ENCODE measurements at places on chromosomes 3 and 15. TPM values are rescaled to one million over a fixed set of nuclear protein-coding genes. Genes with fewer than 3 reads are reported as not detected.
A peak's percentile ranks its signal among the peaks of the same experiment; 100 is the strongest.

The CNTN4 gene
- total RNA-seq: 0.17 TPM

The CKMT1B gene
- total RNA-seq: not detected

The RAD18 gene
- total RNA-seq: 14.8 TPM

The LRRC15 gene
- 0.51 TPM for total RNA-seq

The EIF4E3 gene
- total RNA-seq: 2.6 TPM

The ITPKA gene
- total RNA-seq: 0.56 TPM

The PPP1R14D gene
- not detected for total RNA-seq

The SMCO1 gene
- not detected for total RNA-seq

The SLC12A1 gene
- total RNA-seq: under 0.01 TPM

The PPM1L gene
- 1.0 TPM for total RNA-seq

- DNase-seq: no peak
These were observed 79.1 kb downstream of the SMAD6 start for GRCh38 chr15:66780973-66781718.

- DNase-seq: peak; percentile 40
These were observed 1.0 kb downstream of the C15orf61 start for GRCh38 chr15:67521783-67522568.

DNA sequence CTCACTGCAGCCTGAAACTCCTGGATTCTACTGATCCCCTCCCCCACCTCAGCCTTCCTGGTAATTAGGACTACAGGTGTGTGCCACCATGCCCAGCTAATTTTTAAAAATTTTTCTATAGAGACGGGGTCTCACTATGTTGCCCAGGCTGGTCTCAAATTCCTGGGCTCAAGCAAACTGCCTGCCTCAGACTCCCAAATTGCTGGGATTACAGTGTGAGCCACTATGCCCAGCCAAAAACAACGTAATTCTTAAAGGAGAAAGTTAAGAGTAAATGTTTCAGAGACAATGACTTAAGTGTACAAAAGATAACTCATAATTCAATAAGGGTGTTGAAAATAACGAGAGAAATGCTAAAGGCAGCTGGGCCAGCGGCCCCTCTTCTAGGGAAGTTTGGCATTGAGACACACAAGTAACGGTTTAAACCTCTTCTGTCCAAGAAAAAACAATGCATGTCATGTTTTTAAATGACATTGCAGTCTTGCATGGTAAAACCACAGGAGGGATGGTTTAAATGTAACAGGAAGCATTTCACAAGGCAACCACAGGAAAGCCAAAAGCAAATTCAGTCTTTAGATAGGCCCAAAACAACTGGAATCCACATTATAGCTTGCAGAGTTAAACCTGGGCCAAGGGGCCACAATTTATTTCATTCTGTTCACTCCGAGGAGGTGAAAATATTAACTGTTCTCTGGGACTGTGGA lies 5.1 kb downstream of the PROK2 start:
- DNase-seq: no peak

DNA sequence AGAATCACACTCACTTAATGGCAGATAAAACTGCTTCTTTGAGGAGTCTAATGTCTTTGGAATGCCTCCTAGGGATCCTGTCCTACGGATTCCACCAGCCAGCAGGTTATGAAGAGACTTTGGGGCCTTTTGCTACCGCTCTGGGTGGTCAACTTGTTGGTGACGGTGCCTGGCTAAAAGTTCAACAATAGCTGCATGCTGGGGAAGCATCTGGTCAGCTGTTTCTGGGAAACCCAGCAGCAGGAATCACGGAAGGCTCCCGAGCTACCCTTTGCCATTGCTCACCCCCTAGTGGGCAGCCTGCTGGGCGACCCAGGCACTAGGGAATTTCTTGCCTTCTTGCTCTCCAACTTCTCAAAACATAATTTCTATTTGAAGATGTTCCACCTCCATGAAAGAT lies 263.3 kb downstream of the NEK10 start:
- peak; percentile 42 for DNase-seq

DNA sequence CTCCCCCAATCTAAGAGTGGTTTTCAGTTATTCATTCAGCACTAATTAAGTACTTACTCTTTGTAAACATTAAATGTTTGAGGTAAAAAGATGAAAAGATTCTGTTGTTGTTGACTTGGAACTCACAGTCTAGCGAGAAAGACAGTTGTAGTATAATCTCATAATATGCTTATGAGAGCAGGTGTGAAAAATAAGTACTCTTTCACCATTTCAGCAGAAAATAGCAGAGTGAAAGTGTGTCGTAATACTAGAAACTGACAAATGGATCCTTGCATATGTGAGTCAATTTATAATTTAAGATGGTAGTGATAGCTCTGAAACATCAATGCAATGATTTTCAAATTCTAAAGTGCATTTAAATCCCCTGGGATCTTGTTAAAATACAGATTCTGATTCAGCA lies 618.8 kb upstream of the CCDC54 start:
- no peak for DNase-seq

GRCh38 chr3:99669879-99670555 lies 31.6 kb downstream of the COL8A1 start:
- peak; percentile 50 for DNase-seq

DNA sequence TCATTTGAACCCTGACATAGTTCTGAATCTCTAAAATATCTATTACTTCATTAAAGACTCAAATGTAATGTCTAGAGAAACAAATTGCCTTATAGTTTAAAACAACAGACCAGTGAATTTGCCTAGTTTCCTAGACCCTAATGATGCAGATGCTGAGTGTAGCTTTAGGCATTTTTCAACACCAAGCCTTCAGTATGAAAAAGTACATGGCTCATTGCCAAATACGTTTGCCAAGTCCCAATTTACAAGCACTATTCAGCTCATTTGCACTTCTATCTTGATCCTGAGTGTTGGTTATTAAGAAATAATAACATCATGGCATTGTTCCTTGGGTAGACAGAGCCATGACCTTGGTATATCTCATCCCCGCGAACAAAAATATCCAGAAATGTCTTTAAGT lies 46.8 kb downstream of the EOMES start:
- DNase-seq: peak; percentile 77

DNA sequence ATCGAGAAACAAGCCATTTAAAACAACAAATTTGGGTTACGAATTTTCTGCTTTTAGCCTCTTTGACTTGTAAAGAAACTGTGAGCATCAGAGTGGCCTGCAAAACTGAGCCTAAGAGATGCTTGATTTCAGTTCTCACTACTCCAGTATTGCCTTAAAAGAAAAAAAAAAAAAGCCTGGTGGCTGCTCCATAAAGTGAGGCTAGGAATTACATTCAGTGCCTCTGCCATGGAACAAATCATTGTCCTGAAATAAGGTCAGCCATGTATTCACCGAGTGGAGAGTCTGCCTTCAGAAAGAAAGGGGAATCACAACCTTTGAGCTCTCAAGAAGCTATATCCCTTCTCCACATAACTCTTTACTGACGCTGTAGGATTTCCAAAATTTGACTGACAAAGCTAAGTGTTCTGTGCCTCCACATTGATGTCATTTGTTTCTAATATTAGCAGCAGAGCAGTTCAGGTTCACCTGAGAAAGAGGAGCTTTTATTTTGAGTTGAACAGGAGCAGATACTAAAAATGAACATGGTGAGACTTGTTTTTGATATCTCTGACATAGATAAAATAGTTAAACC lies 137.3 kb downstream of the SSR3 start:
- no peak for DNase-seq

DNA sequence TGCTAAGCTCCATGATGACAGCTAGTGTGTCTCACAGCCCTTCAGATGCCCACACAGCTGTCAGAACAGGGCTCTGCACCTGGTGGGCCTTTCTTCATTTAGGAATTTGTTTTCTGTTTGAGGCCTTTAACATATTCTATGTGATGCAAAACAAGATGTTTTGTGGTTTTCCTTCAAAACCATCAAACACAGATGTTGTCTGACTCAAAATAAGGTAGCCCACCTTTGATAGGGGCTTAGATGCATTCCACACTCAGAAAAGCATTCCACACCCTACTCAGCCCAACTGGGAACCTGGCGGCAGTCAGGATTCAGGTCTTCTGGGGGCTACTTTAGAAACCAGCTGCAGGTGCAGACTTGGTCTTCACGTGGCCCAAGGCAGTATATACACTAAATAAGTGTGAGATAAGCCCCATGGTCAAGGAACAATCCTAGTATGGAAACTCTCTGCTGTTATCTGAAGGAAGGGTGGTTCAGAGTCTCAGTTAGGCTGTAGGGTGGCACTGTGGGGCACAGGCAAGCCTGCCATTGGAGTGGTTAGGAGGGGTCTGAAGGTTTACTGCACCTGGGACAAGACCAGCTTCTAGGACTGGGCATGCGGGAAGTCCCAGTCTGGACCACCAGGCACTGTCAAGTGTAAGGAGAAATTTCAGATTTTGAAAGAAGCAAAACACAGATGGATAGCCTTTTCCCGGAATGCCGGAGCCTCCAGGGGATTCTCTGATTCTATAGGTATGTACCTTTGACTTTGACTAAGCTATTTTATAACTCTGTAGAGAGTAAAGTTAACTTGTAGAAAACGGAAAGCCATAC lies 20.1 kb downstream of the LRRC2 start:
- no peak for DNase-seq

- no peak for DNase-seq
These were observed 129.6 kb downstream of the ADAMTS17 start for GRCh38 chr15:100211855-100212850.

GRCh38 chr15:65836665-65837064 lies 32.6 kb upstream of the RAB11A start:
- DNase-seq: no peak

DNA sequence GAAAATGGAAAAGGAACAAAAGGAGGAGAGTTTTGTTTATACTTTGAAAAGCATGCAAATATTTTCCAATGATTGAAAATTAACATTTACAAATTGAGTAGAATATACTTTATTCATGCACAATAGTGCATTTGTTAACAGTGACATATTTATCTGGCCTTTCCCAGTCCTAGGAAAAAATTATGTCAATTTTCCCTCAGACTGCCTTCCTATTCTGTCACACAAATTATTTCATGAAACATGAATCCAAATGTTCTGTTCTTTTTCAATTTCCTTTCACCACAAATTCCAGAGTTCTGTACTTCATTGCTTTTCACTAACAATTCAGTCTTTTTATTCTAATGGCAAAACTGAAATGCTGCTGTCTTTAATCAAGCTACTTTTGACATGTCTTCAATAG lies 945.1 kb downstream of the ROBO1 start:
- no peak for DNase-seq

- DNase-seq: no peak
These were observed 206.8 kb upstream of the TGFBR2 start for GRCh38 chr3:30399394-30400181.

DNA sequence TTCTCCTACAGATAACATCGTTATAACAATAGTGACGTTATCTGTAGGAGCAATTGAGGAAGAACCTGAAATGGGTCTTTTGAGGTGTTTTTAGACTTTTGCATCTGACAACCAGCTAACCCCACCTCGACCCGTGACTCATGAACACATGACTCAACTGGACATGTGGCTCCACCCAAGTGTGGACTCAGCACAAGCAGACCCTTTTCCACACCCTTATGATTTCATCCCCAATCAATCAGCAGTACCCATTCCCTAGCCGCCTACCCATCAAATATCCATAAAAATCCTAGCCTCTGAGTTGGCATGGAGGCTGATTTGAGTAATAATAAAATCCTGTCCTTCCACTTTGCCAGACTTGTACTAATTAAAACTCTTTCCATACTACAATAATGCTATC lies 255.4 kb downstream of the ARPP21 start:
- DNase-seq: no peak

- peak; percentile 74 for DNase-seq
These were observed 78.3 kb upstream of the CDIN1 start for GRCh38 chr15:36501063-36501678.

DNA sequence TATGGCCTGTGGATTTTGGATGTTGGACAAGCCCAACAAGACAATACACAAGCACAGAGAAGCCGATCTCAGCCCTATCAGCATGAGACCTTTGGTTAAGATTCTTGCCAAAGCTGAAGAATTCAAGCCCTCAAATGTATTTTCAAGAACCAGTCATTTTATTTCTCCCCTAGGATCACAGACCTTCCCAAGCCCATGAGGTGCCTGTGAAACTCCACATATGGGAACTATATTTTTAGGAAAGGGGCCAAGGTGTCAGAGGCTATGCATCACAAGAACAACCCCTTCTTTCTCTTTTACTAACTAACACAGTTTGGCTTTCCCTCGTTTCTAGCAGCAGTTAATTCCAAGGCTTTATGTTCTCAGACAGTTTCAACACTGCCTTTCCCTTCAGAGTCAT lies 364.5 kb downstream of the MAGI1 start:
- no peak for DNase-seq

DNA sequence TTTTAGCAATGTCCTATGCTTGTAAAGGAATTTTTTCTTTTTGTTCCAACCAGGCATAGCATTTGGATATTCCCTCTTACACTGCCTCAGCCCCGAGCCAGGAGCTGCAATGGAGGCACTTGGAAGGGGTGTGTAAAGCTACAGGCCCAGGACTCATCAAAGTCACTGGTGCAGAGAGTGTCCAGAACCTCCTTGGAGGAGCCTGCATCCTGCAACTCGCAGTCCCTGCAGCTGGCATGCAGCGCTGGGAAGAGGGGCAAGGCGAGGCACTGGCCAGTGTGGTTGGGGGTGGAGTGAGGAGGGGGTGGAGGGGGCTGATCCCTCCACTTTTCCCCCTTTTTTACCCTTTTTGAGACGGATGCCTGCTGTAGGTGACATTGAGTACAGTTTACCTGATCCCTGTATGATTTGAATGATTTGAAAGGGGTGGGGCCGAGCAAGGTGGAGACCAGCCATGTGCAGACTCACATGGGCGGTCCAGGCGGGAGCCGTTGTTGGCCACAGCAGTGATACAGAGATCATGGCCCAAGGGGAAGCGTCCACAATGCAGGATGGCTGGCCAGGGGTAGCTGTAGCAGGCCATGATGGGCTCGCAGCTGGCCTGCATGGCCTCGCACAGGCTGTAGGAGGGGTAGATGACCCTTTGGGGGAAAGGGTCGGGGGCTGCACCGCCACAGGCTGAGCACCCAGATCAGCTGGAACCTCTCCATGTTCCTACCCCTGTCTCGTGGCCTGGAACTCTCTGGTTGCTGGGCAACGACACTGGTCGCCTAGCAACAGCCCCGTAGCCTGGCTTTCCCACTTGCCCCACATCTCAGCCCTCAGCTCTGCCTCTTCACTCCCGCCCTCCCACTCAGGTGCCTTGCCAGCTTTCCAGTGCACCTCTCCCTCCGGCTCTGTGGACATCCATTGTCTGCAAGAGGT lies 7.9 kb downstream of the P4HTM start:
- no peak for DNase-seq

DNA sequence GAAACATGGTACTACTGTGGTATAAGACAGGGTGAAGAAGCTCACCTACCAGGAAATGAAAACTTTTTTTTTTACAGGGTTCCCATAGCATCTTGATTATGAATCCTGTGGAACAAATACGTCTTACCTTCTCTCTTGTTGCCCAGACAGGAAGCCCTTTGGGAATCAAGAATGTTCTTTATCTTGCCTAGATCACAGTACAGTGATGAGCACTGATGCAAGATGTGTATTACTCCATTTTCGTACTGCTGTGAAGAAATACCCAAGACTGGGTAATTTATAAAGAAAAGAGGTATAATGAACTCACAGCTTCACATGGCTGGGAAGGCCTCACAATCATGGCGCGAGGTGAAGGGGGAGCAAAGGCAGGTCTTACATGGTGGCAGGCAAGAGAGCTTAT lies 281.3 kb downstream of the UBE2E2 start:
- no peak for DNase-seq

GRCh38 chr3:187263270-187263669 lies 28.3 kb downstream of the MASP1 start:
- peak; percentile 2 for DNase-seq

GRCh38 chr3:177062052-177062732 lies 135.1 kb downstream of the TBL1XR1 start:
- DNase-seq: peak; percentile 33

All from dermis blood vessel endothelial cell (primary cell).